ENCODE measurements at places on chromosomes 5 and 9. TPM values are rescaled to one million over a fixed set of nuclear protein-coding genes. Genes with fewer than 3 reads are reported as not detected.

LSM11 gene
- 2.1 TPM for total RNA-seq

GRCh38 chr5:134396274-134396673 lies 15.4 kb downstream of the CDKN2AIPNL start:
- H3K27me3 ChIP-seq: no peaks in the 10 kb centered on the region
- peaks cover 5% of the 10 kb centered on the region for H3K36me3 ChIP-seq
- no peak overlapping the region for H3K27ac ChIP-seq
- no peak overlapping the region for H3K4me3 ChIP-seq
- DNase-seq: no peak
- no peaks in the 10 kb centered on the region for H3K4me1 ChIP-seq

GDA gene
- total RNA-seq: under 0.01 TPM

- H3K4me3 ChIP-seq: no peak overlapping the region
- H3K36me3 ChIP-seq: no peaks in the 10 kb centered on the region
- H3K4me1 ChIP-seq: peaks cover 8% of the 10 kb centered on the region
- no peak overlapping the region for H3K27ac ChIP-seq
- H3K27me3 ChIP-seq: no peaks in the 10 kb centered on the region
Measured at GRCh38 chr9:95857124-95857523, 18.4 kb upstream of the ERCC6L2 start.

- no peaks in the 10 kb centered on the region for H3K4me1 ChIP-seq
- no peak overlapping the region for H3K4me3 ChIP-seq
- no peak for DNase-seq
- no peak overlapping the region for H3K27ac ChIP-seq
- H3K36me3 ChIP-seq: no peaks in the 10 kb centered on the region
Measured at GRCh38 chr9:36902080-36902716, 131.9 kb downstream of the PAX5 start.

ALDH1A1 gene
- 45.2 TPM for total RNA-seq

C9orf50 gene
- total RNA-seq: 0.17 TPM

NRARP gene
- total RNA-seq: not detected

DNA sequence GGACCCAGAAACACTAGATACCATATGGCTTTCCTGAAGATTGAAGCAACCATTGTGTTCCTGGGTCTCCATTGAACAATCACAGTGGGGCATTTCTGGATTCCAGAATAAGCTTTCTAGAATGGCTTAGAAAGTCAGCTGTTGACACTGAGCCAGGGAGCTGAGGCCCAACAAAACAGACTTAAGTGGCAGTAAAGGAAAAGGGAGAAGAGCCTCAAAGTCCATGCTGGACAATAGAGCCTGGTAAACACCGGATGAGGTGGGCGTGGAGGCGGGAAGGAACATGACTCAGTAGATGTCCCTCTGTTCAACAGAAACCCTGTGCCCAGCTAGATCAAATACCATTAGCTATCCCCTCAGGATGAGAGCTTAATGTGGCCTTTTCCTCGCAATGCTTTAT lies 14.8 kb downstream of the SPARC start:
- peak overlapping the region; percentile 70 for H3K27ac ChIP-seq
- no peak overlapping the region for H3K4me3 ChIP-seq
- H3K4me1 ChIP-seq: peaks cover 83% of the 10 kb centered on the region
- H3K36me3 ChIP-seq: peaks cover 67% of the 10 kb centered on the region
- no peaks in the 10 kb centered on the region for H3K27me3 ChIP-seq

GRCh38 chr5:125348936-125349831 lies 602.7 kb upstream of the ZNF608 start:
- H3K36me3 ChIP-seq: no peaks in the 10 kb centered on the region
- H3K27me3 ChIP-seq: no peaks in the 10 kb centered on the region
- DNase-seq: peak; percentile 54
- no peak overlapping the region for H3K4me3 ChIP-seq
- H3K27ac ChIP-seq: no peak overlapping the region

DNA sequence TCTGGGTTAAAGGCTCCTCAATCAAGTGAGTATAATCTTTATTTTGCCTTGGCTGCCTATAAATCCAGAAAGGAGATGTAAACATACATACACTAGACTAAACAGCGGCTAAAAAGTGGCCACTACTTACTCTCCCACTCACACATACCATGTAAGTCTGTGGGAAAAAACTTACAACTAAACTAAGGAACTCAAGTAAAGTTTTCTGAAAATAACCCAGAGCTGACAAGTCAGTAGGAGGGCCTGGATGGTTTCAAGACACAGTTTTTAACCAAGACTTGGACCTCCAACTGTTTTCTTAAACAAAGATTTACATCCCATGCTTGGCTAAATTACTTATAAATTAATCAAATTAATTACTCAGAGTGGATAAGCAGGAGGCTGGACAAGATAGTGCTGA lies 64.5 kb downstream of the CEP120 start:
- H3K27me3 ChIP-seq: no peaks in the 10 kb centered on the region
- H3K27ac ChIP-seq: no peak overlapping the region
- no peak for DNase-seq
- no peaks in the 10 kb centered on the region for H3K36me3 ChIP-seq

SLCO6A1 gene
- total RNA-seq: not detected

HSD17B4 gene
- total RNA-seq: 201 TPM

GRCh38 chr5:149435015-149435376 lies 55.9 kb upstream of the IL17B start:
- no peak overlapping the region for H3K27ac ChIP-seq
- no peak for DNase-seq
- no peak overlapping the region for H3K4me3 ChIP-seq
- H3K27me3 ChIP-seq: no peaks in the 10 kb centered on the region

DNA sequence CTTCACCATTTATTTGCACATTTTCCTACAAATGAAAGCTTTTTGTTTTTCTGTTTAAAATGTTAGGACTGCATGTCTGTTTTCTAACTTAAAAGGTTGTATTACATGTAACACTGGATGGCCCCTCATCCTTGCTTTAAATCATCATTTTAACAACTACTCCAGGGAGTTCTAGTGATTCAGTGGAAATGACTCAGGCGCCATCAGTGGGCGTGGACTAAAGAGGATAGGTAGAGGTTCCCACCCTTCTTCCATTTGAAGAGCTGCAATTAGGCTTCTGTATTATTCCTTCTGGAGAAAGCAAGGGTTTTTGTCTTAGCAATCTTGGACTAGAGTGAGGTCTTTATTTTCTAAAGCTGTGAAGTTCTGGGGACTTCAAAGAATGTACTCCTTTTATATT lies 213.7 kb downstream of the TMEM38B start:
- H3K4me3 ChIP-seq: no peak overlapping the region
- no peaks in the 10 kb centered on the region for H3K4me1 ChIP-seq
- no peaks in the 10 kb centered on the region for H3K36me3 ChIP-seq
- DNase-seq: no peak
- H3K27ac ChIP-seq: no peak overlapping the region
- no peaks in the 10 kb centered on the region for H3K27me3 ChIP-seq

DNA sequence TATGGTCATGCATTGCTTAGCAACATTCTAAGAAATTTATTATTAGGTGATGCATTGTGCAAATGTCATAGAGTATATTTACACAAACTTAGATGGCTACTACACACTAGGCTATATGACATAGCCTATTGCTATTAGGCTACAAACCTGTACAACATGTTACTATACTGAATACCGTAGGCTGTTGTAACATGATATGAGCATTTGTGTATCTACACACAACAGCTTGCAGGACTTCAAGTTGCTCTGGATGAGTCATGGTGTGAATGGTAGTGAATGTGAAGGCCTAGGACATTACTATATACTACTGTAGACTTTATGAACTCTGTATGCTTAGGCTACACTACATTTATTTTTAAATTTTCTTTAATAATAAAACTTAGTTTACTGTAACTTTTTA lies 107.2 kb upstream of the MAMDC2 start:
- H3K36me3 ChIP-seq: no peaks in the 10 kb centered on the region
- H3K27me3 ChIP-seq: no peaks in the 10 kb centered on the region
- peak; percentile 71 for DNase-seq
- H3K4me3 ChIP-seq: no peak overlapping the region

GRCh38 chr5:118882666-118883065 lies 105.7 kb downstream of the DTWD2 start:
- H3K4me3 ChIP-seq: no peak overlapping the region
- H3K27ac ChIP-seq: no peak overlapping the region
- H3K27me3 ChIP-seq: no peaks in the 10 kb centered on the region
- no peak for DNase-seq
- H3K4me1 ChIP-seq: no peaks in the 10 kb centered on the region

- H3K4me3 ChIP-seq: no peak overlapping the region
- no peak for DNase-seq
- no peaks in the 10 kb centered on the region for H3K4me1 ChIP-seq
- no peaks in the 10 kb centered on the region for H3K27me3 ChIP-seq
- no peak overlapping the region for H3K27ac ChIP-seq
Measured at GRCh38 chr5:1037123-1037670, 28.6 kb downstream of the NKD2 start.

CHSY3 gene
- total RNA-seq: 1.3 TPM

GRCh38 chr5:124599028-124599973 lies 147.1 kb downstream of the ZNF608 start:
- DNase-seq: peak; percentile 78
- no peak overlapping the region for H3K27ac ChIP-seq
- no peaks in the 10 kb centered on the region for H3K27me3 ChIP-seq
- peaks cover 2% of the 10 kb centered on the region for H3K4me1 ChIP-seq
- H3K4me3 ChIP-seq: no peak overlapping the region

ZNF879 gene
- 7.1 TPM for total RNA-seq

DNA sequence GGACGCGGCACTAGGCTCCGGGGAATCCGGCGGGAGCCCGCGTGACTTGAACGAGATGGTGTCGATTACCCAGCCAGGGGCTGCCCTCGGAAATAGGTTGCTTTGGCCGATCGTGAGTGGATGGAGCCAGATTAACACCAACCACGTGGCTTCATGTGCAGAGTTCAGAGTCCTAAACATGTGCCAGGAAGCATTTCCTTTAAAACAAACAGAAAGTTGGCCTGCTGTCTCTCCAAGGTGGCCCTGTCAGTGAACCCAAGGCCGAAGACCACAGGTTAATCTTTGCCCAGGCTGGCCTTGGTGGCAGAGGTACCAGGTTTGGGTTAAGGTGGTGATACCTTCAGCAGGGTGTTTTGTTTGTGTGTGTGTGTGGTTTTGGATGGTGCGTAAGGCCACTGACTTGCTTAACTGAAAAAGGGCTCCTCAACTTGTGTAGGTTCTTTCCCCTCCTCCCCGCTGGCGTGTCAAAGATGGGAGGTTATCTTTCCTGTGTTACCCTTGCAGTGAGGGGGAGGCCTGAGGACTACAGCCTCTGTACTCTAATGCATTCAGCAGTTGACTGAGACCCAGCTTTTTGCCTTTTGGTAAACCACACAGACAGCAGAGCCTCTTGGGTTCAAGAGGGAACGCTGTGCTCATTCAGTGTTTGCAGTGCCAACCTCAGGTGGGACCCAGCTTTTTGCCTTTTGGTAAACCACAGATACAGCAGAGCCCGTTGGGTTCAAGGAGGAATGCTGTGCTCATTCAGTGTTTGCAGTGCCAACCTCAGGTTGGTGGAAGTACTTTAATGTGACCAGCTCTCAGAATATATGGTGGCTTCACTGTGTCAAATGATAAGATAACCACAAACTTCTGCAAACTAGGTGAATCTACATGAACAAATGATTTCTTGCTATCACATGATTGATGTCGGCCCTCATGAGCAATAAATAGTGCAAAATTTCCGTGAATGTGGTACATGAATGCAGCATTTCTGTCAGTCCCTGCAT lies 1.4 kb downstream of the IQGAP2 start:
- no peak overlapping the region for H3K4me3 ChIP-seq
- H3K4me1 ChIP-seq: no peaks in the 10 kb centered on the region
- H3K27me3 ChIP-seq: peaks cover 28% of the 10 kb centered on the region
- no peak for DNase-seq

SH2D3C gene
- total RNA-seq: not detected

GRCh38 chr9:14066032-14066431 lies 247.9 kb downstream of the NFIB start:
- H3K4me1 ChIP-seq: no peaks in the 10 kb centered on the region
- no peak for DNase-seq
- no peak overlapping the region for H3K4me3 ChIP-seq
- no peaks in the 10 kb centered on the region for H3K27me3 ChIP-seq
- H3K27ac ChIP-seq: no peak overlapping the region

DNAI1 gene
- total RNA-seq: not detected

- no peaks in the 10 kb centered on the region for H3K36me3 ChIP-seq
- peaks cover 7% of the 10 kb centered on the region for H3K27me3 ChIP-seq
Measured at GRCh38 chr9:127776195-127776923, 2.1 kb downstream of the SH2D3C start.

DNA sequence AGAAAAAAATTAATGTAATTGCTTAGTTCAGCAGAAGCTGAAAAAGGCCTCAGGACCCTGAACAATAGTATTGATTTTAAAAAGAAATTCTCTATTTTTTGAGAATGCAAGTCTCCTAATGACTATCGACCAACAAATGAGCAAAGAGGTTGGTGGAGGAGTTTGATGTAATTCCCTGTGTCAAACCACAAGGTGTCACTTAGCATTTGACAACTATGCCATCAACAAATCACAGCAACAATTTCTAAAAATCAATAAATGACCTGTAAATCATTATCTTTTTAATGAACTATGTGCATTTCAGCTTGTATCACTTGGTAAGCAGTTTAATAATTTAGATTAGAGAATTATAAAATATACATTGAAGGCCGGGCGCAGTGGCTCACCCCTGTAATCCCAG lies 133.7 kb downstream of the PRELID2 start:
- H3K36me3 ChIP-seq: no peaks in the 10 kb centered on the region
- H3K4me3 ChIP-seq: no peak overlapping the region
- no peak for DNase-seq
- no peaks in the 10 kb centered on the region for H3K27me3 ChIP-seq
- no peak overlapping the region for H3K27ac ChIP-seq

GRCh38 chr5:60366489-60366888 lies 333.5 kb downstream of the DEPDC1B start:
- no peaks in the 10 kb centered on the region for H3K27me3 ChIP-seq
- H3K4me1 ChIP-seq: no peaks in the 10 kb centered on the region
- peak; percentile 12 for DNase-seq
- no peaks in the 10 kb centered on the region for H3K36me3 ChIP-seq
- no peak overlapping the region for H3K27ac ChIP-seq

DNA sequence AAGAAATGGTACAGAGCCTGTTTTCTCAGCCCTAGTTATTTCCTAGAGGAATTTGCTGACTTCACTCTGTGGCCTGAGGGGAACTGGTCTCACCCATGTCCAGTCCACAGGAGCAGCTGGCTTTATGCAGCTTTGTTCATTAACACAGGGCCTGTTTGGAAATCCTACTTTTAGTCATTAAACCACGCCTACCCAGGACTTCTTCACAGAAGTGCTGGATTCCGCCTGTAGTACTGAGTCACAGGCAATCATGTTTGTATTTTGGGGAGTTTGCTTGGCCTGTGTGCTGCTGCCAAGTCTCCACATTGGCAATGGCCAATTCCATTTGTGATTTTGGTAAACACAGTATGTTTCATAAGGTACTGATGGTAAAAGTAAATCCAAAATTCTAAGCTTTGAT lies 52.8 kb downstream of the CTNND2 start:
- DNase-seq: peak; percentile 87
- no peaks in the 10 kb centered on the region for H3K4me1 ChIP-seq
- H3K27ac ChIP-seq: no peak overlapping the region
- H3K4me3 ChIP-seq: no peak overlapping the region
- no peaks in the 10 kb centered on the region for H3K27me3 ChIP-seq
- no peaks in the 10 kb centered on the region for H3K36me3 ChIP-seq

RLN2 gene
- total RNA-seq: not detected

- H3K27ac ChIP-seq: no peak overlapping the region
- no peak overlapping the region for H3K4me3 ChIP-seq
- no peak for DNase-seq
- H3K4me1 ChIP-seq: no peaks in the 10 kb centered on the region
- H3K27me3 ChIP-seq: no peaks in the 10 kb centered on the region
Measured at GRCh38 chr9:105319202-105319813, 74.9 kb downstream of the SLC44A1 start.

PCDHA4 gene
- total RNA-seq: 1.2 TPM

HTR4 gene
- not detected for total RNA-seq

GRCh38 chr5:65032250-65032649 lies 263.5 kb downstream of the CWC27 start:
- DNase-seq: peak; percentile 96
- peaks cover 2% of the 10 kb centered on the region for H3K4me1 ChIP-seq
- no peaks in the 10 kb centered on the region for H3K27me3 ChIP-seq
- H3K27ac ChIP-seq: peak overlapping the region; percentile 57
